Upper lobe of right lung (tissue), 1 donor: ENCODE measurements at places on chromosomes 2 and 18.

DNA sequence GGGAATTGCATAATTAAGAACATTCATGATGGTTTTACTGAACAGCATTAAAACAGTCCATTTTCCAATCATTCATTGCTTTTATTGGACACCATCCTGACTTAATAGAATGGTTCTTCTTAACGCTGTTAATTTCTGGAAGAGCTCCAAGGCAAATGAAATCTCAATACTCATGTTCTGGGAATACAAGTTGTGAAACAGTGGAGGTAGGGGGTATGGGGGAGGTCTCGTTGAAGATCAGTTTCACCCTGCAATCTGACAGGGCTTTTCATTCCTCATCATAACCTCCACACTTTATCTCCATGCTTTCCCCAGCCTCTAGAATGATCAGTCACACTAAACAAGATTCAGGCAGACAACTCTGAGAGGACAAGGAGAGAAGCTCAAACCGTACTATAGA lies 113.6 kb downstream of the ETAA1 start:
- DNase-seq, result no peak

DNA sequence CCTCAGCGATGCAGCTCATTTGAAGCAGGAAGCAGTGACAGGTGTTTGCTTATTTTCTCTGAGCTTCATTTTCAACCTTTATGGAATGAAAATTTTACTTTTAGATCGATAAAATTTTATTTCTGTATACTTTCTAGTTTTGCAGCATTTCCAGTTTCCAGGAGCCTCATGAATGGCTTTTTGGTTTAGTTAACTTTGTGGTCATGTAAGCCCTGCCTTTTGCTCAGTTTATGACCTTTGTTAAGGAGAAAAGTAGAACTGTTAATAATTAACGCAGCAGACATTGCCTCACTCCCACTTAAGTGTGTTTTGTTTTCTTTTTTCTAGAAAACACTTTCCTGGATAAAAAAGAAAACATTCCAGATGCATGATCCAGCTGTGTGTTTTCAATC lies 4.4 kb upstream of the FARP2 start:
- no peak for DNase-seq

GRCh38 chr2:217244815-217245214 lies 385.0 kb upstream of the TNP1 start:
- DNase-seq, result no peak

- DNase-seq, result no peak
Measured at GRCh38 chr2:63300835-63301234, 250.2 kb downstream of the OTX1 start.

DNA sequence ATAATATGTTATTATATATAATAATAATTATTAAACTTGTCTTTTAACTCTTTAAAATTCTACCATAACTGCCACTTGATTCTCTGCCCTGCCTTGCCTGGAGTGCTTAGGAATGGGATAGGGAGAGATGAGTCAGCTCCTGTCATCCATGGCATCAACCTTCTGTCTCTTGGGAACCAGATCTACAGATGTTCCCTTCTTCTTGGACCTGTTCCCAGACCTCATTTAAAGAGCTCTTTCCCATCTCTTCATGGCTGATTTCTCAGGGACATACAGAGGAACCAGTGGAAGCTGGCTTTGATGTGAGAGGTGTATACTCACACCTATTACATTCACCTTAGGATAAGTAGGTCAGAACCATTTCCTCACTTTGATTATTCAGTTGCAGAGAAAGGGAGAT lies 155.3 kb upstream of the MYO3B start:
- DNase-seq, result no peak

- peak; percentile 92 for DNase-seq
Measured at GRCh38 chr2:231900486-231900942, 25.7 kb downstream of the NPPC start.

DNA sequence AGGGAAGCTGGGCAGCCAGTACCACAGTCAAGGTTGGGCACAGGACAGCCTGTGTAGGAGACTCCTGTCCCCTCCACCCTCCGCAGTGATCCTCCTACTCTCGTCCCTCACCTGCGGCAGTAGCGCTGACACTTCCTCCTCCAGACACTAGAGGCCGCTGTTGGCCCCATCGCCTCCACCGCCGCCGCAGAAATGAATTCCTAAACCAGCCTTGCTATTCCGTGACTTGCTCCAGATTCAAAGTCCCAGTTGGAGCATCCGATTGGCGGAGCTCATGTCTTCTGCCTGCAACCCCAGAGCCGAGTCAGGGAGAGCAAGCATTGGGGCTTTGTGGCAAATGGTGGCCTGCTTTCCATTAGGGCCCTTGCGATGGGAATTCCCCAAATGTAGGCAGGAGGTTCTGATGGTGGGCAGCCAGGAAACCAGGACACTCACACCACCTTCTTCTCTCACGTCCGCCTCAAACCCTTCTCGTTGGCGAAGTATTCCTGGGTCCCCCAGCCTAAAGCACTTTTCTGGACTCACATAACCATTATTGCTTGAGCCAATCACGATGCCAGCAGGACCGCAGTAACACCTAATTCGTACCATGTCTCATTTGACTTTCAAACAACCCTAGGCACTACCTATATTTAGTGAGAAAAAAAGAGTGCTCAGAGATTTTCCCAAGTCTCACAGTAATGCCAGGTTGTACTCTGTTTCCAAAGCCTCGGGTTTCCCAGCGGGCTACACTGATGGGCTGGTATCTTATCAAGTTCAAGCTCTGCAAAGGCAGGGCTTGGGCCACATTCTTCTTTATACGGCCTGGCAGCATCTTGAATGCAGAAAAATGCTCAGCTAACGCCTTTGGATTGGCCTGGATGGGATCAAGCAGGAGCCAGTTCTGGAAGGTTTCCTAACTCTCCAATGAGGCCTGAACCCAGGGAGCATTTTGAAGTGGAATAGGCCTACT lies 1.2 kb upstream of the DNAJB2 start:
- DNase-seq, result peak; percentile 87

DNA sequence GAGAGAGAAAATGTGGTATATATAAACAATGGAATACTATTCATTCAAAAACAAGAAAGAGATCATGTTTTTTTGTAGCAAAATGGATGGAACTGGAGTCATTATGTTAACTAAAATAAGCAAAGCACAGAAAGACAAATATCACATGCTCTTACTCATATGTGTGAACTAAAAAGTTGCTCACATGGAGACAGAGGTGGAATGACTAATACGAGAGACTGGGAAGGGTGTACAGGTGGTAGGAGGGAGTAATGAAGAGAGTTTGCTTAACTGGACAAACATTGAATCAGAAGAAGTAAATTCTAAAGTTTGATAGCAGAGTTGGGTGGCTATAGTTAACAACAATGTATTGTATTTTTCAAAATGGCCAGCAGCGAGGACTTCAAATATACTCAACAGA lies 1080.7 kb upstream of the CHAC2 start:
- no peak for DNase-seq

GRCh38 chr18:58161659-58162058 lies 117.6 kb downstream of the NEDD4L start:
- DNase-seq, result no peak

- DNase-seq, result no peak
Measured at GRCh38 chr2:190993292-190993643, 20.7 kb downstream of the STAT1 start.

DNA sequence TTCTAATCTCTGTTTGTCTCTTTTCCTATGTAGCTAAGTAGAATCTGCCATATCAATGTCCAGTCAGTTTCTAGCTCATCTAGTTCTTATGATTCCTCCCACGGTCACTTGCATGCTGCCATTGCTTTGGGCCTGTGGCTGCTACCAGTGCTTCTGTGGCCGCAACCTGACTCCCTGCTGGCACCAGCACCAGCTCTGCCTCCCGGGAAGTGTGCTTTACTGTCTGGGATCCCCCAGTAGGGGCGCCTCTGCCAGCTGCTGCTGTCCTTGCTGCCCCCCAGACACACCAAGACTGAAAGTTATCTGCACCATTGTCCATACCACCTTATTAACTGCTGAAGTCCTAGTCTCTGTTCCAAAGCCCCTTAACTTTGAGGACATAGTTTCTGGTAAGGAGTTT lies 56.3 kb downstream of the RAPGEF4 start:
- no peak for DNase-seq

GRCh38 chr2:8576525-8577167 lies 105.2 kb upstream of the ID2 start:
- no peak for DNase-seq

DNA sequence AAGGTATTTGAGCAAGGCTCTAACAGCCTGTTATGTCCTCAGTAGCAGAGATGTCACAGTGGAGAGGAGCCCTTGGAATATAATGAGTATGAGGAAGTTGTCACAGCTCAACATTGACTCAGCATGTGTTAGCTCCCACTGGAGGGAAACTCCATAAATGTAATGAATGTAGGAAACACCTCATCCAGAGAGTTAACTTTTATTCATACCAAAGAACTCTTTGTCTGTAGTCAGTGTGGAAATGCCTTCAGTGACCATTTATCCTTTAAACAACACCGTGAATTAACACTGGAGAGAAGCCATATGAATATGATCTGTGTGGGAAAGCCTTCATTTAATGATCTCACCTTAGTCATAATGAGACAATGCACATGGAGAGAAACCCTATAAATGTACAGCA lies 59.7 kb downstream of the CYP1B1 start:
- no peak for DNase-seq

DNA sequence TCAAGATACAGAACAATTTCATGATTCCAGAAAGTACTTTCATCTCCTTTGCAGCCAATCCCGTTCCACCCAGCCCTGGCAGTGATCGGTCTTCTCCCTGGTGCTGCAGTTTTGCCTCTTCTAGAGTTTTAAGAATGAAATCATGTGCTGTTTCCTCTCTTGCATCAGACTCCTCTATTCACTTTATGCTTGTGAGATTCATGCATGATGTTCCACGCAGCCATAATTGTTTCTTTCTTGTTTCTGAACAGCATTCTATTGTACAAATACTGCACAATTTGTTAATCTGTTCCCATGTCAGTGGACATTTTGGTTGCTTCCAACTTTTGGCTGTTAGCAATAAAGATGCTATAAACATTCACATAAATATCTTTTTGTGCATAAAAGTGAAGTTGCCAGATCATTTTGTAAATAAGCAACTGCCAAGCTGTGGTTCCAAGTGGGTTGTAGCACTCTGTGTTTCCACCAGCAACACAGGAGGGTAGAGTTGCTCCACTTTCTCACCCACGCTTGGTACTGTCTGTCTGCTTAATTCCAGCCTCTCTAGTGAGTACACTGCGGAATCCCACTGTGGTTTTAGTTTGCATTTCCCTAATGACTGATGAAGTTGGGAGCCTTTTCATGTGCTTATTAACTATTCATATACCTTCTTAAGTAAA lies 104.5 kb downstream of the TWIST2 start:
- DNase-seq, result no peak

DNA sequence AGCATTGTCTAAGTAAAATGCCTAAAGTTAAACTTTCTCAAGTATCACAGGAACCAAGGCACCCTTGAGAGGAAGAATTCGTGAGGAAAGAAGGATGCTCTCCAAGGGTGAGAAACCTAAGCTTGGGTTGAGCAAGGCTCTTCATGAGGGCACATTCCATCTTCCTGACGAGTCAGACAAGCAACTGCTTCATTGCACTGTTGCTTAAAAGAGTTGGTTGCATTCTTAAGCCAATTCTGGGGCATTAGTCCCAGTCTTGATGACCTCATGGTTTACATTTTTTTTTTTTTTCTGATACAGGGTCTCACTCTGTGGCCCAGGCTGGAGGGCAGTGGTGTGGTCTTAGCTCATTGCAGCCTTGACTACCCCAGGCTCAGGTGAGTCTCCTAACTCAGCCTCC lies 237.5 kb downstream of the ACTR3 start:
- DNase-seq, result no peak

DNA sequence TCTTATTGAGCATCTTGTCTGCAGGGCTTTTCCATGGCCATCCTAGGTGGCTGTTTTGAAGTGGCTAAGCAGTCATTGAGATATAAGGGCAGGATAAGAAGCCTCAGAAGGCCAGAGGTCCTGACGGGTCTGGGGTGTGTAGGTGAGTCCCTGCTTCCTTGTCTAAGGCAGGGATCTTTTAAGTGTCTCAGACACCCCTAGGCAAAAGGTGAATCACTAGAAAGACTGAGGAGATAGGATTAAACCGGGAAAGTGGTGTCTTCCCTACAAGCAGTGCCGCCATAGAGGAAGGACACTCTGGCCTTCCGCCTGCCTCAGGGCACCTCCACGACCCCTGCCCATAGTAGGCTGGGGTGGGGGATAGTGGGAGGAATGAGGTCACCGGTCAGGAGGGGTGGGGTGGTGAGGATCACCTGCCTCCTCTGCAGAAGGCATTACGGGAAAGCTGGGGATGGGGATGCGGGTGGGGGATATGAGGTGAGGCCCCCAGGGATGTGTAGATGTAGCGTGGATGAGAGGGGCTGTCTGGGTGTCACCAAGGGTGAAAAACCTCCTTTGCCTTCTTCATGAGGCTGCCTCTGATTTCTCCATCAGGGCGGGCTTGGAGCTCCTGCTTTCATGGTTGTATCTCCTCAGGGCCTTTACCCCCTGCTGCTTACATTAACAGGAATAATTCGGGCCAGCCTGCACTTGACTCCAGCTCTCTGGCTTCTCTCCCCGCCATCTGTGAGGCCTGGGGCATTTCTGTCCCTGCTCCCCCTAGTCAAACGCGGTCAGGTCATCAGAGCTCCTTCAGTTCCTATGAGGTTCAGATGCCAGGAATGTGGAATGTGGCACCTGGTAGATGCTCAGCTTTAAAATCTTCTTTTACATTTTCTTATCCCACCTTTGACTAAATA lies 244.0 kb downstream of the DYSF start:
- peak; percentile 44 for DNase-seq

DNA sequence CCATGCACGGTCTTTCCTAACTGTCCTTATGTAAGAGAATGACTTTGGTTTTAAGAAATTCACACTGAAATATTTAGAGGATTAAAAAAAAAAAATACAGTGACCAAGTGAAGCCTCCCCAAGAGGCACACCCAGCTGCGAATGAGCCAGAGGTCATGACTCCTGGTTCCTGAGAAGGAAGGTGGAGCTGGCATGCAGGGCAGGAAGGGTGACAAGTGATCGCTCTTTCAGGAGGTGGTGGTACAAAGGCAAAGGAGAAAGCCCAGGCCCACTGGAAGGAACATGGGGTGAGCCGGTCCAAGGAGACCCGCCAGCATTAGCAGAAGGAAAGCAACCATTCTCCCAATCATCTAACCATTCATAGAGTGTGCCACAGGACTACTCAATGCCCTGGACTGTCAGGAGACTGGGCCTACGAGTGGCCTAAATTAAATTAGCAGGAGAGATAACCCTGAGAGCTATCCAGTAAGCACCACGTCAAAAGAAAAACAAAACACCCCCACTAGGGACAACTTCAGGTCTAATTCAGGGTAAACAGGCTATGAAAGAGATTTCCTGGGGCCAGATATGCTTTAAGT lies 7.8 kb downstream of the INO80C start:
- no peak for DNase-seq

GRCh38 chr2:240878341-240878936 lies 9.8 kb downstream of the AGXT start:
- peak; percentile 61 for DNase-seq

GRCh38 chr2:177520324-177520723 lies 127.8 kb downstream of the AGPS start:
- DNase-seq, result no peak

DNA sequence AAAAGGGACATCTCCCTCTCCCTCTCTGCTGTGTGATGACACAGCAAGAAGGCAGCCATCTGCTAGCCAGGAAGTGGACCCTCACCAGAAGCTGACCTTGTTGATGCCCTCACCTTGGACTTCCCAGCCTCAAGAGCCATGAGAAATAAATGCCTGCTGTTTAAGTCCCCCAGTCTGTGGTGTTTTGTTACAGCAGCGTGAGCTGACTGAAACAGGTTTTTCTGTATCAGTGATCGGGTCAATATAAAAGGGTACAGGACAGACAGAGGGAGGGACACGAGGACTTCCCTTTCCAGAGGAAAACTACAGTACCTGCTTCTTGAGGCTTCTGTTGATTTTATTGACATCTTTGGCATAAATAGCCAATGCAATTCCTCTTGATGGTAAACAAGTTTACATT lies 510.3 kb upstream of the CHAC2 start:
- no peak for DNase-seq

GRCh38 chr2:28134262-28134812 lies 243.8 kb downstream of the BABAM2 start:
- no peak for DNase-seq
